ENCODE measurements at places on chromosomes 5 and 9. TPM values are rescaled to one million over a fixed set of nuclear protein-coding genes. Genes with fewer than 3 reads are reported as not detected.

The PCDHB9 gene
- total RNA-seq: 0.40 TPM

The PDE6A gene
- not detected for total RNA-seq

The CARD19 gene
- 47.2 TPM for total RNA-seq

The C9orf153 gene
- 0.98 TPM for total RNA-seq

The SHOC1 gene
- under 0.01 TPM for total RNA-seq

The TMEM215 gene
- not detected for total RNA-seq

The TUSC1 gene
- 9.4 TPM for total RNA-seq

The PLPP7 gene
- total RNA-seq: 18.9 TPM

The PHF24 gene
- 0.10 TPM for total RNA-seq

The PAEP gene
- total RNA-seq: not detected

The WDR70 gene
- total RNA-seq: 23.9 TPM

The ZNF462 gene
- 18.2 TPM for total RNA-seq

The LEAP2 gene
- total RNA-seq: 0.30 TPM

The TRIM36 gene
- 0.13 TPM for total RNA-seq

The GABRA1 gene
- total RNA-seq: 0.17 TPM

The SLC36A3 gene
- total RNA-seq: not detected

The C1QTNF2 gene
- 0.17 TPM for total RNA-seq

The OCLN gene
- total RNA-seq: 1.1 TPM

The SVEP1 gene
- total RNA-seq: 71.7 TPM

The MSX2 gene
- total RNA-seq: 3.8 TPM

The GTF3C4 gene
- 19.0 TPM for total RNA-seq
